ENCODE measurements at places on chromosomes 3 and 15.

DNA sequence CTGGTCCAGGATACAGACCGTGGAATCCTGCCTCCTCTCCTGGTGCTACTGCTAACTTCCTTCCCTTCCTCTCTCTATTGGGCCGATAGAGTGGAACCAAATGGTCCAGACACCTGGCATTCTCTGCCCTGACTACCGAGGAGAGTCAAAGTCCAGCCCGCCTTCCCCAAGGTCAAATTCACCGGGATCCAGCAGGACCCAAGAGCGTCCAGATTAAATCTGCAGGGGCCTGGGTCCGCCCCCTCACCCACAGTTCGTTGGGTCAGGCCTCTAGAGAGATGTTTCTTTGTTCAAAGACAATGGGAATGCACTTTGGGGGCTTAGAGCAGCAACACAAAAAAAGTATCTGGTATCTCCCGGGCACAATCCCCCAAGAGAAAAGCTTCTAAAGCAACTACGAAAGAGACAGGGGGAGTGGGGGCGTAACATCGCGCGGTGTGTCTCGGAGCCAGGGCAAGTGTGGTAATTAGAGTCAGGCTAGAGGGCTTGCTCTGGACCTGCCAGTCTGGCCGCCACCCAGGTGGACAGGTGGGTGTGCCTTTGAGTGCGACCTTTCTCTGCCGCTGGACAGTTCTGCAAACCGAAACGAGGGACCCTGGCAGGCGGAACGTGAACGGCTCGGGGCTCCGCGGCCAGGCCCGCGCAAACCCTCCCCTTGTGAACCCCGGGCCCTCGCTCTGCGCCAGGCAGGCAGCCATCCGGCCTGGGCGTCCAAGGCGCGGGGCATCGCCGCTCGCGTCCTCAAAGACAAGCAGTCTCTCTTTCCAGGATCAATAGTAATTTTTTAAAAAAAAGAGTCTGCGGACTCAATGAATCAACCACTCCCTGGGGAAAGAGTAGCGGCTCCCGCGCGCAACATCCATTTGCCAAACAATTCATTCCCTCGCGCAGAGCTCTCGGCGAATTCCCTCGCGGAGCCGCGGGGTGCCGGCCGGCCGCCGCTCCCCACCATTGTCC, 806 bp downstream of the KLHL25 start:
- DNase-seq = peak; percentile 27

DNA sequence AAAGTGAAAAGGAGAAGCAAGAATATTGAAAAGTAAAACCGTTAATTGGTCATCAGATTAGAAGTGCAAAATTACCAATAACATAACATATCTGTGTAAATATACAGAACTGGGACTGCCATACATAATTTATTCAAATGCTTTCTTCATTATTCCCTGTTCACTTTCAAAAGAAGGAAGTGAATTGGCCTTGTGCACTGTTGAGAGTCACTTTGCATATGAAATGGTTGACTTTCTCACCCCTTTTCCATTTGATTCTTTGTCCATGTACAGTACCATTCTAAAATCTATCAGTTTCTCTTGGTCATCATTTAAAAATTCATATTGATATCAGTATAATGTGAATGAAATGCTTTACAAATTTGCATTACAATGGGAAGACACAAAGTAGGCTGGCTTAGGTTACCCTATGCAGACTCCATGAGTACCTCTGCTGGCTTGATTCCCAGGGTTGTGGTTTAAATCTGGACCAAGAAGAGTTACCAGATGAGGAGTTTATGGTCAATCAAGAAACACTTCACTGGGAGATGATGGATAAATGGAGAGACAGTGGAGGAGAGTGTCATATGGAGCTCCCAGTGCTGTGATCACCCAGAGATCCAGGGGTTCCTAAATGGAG, 210.9 kb upstream of the TOPAZ1 start:
- no peak for DNase-seq

DNA sequence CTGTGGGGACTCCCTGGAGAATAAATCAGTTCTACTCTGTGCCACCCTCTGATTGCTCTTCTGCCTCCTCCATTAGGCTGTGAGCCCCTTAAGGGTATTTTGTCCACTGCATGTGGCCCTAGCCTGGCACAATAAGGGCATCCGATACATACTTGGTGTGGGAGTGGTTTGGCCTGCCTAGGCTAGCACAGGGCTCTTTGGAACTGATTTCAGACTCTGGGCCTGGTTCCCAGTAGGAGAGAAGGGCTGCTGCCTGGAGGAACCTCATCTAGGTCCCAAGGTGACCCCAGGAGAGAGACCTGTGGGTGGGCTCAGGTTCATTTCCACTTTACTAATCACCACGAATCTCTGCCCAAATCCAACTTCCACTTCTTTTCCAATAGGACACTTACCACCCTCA, 5.3 kb upstream of the CTDSPL start:
- no peak for DNase-seq

DNA sequence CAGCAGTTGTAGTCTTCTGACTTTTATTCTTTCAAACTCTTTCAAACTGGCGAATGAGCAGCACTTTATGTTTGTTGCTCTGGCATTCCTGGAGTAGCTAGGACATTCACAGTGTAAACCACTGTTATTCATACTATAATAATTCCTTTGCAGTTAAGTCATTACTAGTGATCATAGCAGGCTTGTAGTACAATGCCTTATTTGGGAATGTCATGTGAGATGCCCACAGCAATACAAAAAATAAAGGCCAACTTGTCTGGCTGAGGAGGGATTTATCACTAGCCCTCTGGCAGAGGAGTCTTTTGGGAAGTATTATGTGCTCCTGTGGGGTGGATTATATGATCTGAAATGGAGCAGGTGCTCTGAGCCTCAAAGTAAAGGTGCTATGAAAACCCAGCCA, 197.2 kb downstream of the VGLL3 start:
- no peak for DNase-seq

GRCh38 chr15:88242586-88243555, 13.7 kb downstream of the NTRK3 start:
- DNase-seq = no peak

- no peak for DNase-seq
Measured at GRCh38 chr3:69768438-69768837, 29.2 kb downstream of the MITF start.

DNA sequence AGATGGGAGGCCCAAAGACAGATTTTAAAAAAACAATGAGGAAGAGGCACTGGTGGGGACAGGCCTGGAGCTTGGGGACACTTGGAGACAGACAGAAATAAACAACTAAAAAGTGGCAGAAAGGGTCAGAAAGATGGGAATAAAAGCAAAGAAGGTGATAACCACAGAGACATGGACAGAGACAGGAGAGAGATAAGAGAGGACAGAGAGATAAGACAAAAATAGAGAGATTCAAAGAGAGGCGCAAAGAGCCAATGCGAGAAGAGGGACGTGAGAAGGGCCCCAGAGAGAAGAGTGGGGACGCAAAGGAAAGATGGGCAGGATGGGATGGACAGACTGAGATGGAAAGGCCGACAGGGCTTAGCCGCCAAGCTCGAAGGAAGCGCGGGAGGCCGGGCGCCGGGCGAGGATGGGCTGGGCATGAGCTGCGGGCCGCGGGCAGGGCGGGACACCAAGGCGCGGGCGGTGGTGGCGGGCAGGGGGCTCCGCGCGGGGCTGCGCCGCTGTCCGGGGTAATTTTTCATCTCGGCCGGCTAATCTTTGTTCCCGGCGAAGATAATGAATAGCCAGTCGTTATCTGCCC, 3.1 kb upstream of the GATA2 start:
- no peak for DNase-seq

DNA sequence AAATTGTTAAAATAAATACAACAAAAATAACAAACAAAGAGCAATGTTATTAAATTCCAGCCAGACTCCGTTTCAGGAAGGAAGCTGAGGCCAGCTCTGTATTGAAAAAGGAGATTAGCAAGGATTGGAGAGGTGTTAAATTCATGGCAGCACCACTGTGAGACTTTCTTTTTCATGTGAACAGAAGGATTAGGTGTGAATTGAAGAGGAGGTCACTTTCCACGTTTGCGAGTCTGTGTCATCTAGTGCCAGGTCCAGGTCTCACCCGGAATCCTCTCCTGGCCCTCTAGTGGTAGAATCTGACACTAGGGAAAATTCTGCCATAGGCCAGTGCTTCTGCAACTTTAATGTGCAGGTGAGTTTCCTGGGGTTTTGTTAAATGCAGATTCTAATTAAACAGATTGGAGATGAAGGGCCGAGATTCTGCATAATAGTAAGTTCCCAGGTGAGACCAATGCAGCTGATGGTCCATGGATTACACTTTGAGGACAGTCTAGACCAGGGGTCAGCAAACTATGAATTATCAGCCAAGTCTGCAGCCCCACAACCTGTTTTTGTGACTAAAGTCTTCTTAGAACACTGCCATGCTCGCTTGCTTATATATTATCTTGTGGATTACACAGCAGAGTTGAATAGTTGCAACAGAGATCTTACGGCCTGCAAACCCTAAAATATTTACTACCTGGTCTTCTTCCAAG, 9.2 kb upstream of the SLC6A1 start:
- no peak for DNase-seq

DNA sequence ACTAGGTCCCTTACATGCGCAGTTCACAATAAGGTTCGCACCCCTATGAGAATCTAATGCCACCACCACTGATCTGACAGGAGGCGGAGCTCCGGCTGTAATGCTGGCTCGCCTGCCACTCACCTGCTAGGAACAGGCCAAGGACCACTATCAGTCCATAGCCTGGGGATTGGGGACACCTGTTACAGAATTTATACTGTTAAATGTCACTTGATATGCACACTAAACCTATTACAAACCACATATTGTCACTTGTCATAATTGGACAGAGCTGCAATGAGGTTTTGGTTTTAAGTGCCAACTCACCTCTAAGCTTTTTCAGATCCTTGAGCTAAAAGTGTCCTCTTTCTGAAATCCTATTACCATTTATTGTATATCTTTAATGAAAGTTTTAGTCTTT, 507.9 kb upstream of the TPRG1 start:
- DNase-seq = no peak

- no peak for DNase-seq
Measured at GRCh38 chr15:63899193-63899592, 65.4 kb upstream of the HERC1 start.

DNA sequence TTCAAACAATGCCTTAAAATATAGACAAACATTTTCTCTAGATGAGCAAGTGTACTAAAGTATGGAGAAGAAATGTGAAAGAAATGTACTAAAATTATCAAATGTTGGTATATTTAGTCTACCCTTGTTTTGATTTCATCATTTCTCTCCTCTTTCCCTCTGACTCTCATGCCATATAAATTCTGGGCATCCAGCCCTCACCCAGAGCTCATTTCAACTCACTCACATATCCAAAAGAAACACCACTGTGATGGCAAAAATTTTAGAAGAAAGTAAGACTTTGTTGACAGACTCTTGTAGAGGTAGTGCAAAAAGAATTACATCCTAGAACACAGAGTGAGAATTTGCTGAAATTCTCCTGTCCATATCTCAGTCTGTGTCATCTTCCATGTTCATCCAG, 377.8 kb upstream of the SUCLG2 start:
- no peak for DNase-seq

GRCh38 chr3:134998855-134999254, 203.8 kb downstream of the EPHB1 start:
- DNase-seq = no peak

- DNase-seq = no peak
Measured at GRCh38 chr15:99228120-99228770, 21.1 kb downstream of the TTC23 start.

DNA sequence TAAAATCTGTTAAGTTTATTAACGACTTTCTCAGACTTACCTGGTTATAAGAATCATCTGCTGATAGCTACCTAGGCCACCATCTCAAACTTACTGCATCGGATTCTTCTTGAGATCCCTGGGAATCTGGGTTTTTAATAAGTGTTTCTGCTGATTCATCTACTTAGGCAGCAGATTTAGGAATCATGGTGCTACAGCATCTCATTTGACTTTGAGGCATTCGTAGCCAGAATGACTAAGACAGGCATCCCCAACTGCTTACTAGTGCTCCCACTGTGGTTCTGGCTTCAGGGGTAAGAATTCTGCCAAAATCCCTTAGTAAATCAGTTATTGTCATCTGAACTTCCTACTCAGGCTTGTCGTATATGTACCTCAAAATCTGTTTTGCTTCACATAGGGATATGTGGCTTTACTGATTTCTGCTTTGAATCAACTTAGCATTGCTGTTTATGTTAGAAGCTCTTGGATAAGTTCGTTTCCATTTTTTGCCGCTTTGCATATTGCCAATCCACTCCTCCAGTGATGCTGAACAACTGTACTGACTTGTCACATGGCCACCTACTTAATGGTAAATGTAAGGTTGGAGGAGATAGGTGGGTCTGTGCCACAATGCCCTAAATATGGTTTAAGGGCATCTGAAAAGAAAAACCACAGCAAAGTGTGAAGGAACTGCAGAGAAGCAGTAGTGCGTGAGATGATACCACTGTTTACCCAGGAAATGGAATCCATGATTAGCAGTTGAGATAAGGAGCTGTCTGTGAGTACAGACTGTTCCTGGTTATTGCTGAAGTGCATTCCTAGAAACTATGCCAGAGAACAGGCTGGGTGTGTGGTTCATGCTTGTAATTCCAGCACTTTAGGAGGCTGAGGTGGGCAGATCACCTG, 60.3 kb downstream of the MAP6D1 start:
- no peak for DNase-seq

DNA sequence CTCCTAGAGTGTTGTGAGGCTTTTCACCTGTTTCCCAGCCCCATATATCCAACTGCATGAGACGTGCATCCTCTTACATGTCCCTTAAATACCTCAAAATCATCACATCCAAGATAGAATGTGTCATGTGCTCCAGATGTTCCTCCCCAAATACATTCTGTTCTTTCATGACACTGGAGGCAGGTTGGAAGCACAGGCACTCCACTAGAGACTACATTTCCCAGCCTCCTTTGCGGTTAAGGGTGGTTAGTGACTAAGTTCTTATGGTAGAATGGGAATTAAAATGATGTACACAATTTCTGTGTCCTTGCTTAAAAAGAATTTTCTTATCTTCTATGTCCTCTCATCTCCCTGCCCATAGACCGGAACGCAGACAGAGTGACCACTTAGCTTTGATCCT, 34.3 kb downstream of the TMEM40 start:
- DNase-seq = no peak

GRCh38 chr3:43177085-43177484, 71.2 kb upstream of the POMGNT2 start:
- no peak for DNase-seq

DNA sequence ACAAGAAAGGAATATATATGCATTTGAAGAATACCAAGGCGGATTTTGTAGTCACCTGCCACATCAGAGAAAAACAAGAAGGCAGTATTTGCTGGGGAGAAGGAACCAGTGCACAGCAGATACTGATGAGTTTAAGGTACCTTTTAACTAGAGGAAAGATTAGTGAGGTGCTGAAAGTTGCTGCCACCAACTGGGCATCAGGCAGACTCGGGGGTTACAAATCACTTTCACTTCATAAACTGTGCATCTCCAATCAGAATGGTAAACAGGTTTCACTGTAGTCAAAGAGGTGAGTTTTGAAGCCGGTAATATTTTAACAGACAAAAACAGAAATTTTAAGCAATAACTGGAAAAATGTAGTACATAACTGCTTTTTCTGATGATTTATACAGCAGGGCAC, 4.1 kb downstream of the FBN1 start:
- DNase-seq = no peak

- DNase-seq = no peak
Measured at GRCh38 chr3:161550491-161551195, 54.0 kb downstream of the OTOL1 start.

GRCh38 chr15:66588971-66589370, 23.2 kb upstream of the LCTL start:
- no peak for DNase-seq

GRCh38 chr15:57731530-57732103, 25.1 kb downstream of the POLR2M start:
- DNase-seq = no peak
